Aortic smooth muscle cell (primary cell): ENCODE measurements at places on chromosomes 4 and X. TPM values are rescaled to one million over a fixed set of nuclear protein-coding genes. Genes with fewer than 3 reads are reported as not detected.

PCSK1N gene
- not detected in 2 replicates for total RNA-seq

XAGE1A gene
- total RNA-seq: not detected in 2 replicates

ZNF630 gene
- total RNA-seq: 1.1 TPM in 2 replicates

TCEAL2 gene
- total RNA-seq: 0.13 and 0.37 TPM in 2 replicates

TEX13D gene
- total RNA-seq: not detected in 2 replicates

DOK7 gene
- 0.13 and 0.19 TPM in 2 replicates for total RNA-seq

ENOX2 gene
- total RNA-seq: 6.5 and 7.7 TPM in 2 replicates

STOX2 gene
- total RNA-seq: 1.5 and 1.8 TPM in 2 replicates

TASL gene
- not detected in 2 replicates for total RNA-seq

RIPPLY1 gene
- total RNA-seq: not detected in 2 replicates

SSX2 gene
- total RNA-seq: not detected in 2 replicates

MAGEA12 gene
- not detected in 2 replicates for total RNA-seq

CEP135 gene
- 6.1 and 6.8 TPM in 2 replicates for total RNA-seq
